ENCODE measurements at places on chromosomes 12 and 14. TPM values are rescaled to one million over a fixed set of nuclear protein-coding genes. Genes with fewer than 3 reads are reported as not detected.

DNA sequence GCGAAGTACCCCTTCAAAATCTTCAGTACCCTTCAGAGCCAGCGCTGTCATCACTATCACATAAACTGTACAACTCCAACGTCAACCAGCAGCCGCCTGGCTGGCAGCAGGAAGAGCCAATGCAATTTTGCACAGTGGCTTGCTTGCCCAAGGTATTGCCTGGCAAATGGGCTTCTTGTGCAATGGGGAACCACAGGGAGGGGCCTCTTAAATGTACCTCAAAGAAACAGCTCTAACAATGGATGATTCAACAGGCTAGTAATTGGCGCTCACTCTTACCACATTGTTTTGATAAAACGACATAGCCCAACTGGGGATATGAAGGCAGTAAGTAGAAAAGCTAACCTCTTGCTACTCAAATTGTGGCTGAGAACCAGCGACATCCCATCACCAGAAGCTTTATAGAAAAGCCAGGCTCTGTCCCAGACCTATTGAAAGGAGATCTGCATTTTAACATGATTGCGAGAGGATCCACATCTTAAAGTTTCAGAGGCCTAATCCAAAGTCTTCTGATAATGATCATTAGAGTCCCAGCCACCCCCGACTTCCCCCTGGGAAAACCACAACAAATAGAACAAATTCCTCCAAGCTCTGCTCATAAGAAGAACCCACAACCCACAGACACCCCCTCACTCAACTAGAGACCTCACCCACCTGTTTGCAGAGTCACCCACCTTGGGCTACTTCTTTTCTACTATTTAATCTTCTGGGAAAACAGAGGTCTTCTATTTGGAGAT lies 125.3 kb upstream of the HIF1A start:
- DNase-seq = peak; percentile 99

DNA sequence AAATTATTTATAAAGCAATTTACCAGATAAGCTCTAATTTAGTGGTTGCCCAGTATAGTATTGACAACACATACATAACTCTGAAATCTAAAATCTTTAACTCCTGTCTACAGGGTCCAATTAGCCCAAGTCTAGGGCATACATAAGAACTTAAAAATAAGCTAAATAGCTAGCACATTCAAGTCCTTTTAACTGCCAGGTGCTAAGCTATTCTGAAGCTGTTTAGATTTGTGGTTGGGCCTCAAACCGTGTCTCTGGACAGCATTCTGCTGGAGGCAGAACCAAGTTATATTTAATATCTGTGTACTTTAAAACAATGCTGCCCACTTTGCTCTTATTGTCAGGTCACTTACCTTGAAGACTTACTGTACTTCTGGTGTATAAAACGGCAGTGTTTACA lies 19.0 kb downstream of the RPS6KA5 start:
- DNase-seq = no peak

GRCh38 chr12:105409279-105409678 lies 78.8 kb downstream of the C12orf75 start:
- DNase-seq = no peak

- DNase-seq = no peak
These were observed at the start of gene PROX2 for GRCh38 chr14:74875941-74876913. PROX2 (minus strand) TSS chr14:74876145; CDS start chr14:74863834, 12,311 bp downstream.

TGM1 gene
- 0.83 TPM for total RNA-seq

Measured in fibroblast of lung (primary cell).